ENCODE measurements at places on chromosomes 11 and 22.

DNA sequence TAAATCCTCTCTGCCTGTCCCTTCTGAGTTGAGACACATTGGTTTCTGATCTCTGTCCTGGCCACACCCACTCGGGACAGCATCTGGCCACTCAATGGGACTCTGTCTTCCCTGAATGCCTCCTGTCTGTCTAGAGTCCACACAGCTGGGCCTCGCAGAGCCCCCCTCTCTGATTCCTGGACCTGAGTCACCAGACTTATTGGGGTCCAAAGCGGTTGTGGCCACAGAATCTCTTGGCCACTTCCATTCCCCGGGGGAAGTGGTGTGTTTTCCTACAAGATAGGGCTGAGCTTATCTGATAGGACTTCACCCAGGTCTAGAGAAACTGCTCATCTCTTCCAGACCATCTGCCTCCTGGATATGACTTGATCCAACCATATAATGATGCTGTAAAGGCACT lies 57.4 kb upstream of the WNT11 start:
- DNase-seq = no peak

GRCh38 chr11:133011604-133012003 lies 520.7 kb downstream of the OPCML start:
- DNase-seq = peak; percentile 4

DNA sequence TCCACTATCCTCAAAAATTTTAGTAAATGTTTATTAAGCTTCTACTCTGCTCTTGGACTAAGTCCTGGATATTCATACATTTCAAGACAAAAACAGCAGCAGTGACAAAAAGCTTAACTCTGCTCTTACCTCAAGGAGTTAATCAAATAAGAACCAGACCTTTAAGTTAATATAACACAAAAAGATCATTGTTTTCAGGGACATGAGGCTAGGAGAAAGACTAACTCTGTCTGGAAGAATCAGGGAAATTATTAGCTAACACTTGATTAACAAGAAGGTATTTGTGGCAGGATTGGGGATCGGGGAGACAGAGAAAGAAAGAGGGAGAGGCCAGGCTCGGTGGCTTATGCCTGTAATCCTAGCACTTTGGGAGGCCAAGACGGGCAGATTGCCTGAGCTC lies 74.4 kb downstream of the PPP2R1B start:
- peak; percentile 7 for DNase-seq

DNA sequence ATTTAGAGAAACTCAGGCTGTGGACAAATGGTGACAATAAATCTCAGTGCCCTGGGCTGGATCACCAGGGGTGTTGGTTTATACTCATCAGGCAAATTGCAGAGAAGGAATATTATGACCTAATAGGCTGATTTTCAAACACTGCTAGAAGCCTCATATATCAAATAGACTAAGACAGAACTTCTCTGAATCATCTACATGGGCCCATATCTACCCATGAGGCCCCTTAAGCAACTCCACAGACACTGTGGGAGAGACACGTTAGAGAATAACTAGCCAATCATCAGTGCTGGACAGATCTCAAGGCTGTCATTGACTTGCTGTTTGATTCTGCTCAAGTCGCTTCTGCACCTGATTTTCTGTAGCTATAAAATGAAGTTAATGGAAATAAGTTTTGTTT lies 545.8 kb downstream of the SOX6 start:
- no peak for DNase-seq

- DNase-seq = no peak
These were observed 11.0 kb downstream of the PTPRJ start for GRCh38 chr11:47991266-47991830.

GRCh38 chr11:72584293-72584938 lies 89.8 kb downstream of the PDE2A start:
- DNase-seq = no peak

GRCh38 chr11:74842967-74843366 lies 94.3 kb downstream of the RNF169 start:
- DNase-seq = no peak

GRCh38 chr11:17986007-17986710 lies 26.7 kb downstream of the SERGEF start:
- no peak for DNase-seq

DNA sequence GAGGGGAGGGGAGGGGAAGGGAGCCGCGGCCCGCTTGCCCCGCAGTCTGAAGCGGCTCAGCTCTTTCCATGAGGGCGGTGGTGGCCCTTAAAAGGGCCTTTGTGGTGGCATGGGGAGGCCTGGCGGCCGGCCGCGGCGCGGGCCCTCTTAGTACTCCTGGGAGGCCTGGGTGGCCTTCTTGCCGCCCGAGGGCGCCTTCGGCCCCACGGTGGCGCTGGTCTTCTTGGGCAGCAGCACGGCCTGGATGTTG lies 6.9 kb downstream of the DPAGT1 start:
- DNase-seq = peak; percentile 78

DNA sequence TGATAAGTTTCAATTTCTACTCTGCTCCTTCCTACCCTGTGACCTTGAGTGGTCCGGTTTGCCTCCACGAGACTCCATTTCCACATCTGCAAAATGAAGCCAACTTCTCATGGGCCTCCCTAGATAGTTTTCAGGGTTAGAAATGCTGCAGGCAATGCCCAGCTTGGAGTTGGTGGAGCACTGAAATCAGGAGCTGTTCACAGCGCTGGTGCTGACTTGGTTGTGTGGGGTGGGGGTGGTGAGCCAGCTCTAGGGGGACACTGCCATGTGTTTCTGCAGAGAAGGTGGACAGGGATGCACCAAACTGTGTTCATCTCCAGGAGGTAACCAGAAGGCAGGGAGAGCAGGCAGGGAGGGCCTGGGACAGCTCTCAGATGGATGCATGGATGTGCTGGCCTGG lies 37.0 kb downstream of the SGSM1 start:
- DNase-seq = no peak

DNA sequence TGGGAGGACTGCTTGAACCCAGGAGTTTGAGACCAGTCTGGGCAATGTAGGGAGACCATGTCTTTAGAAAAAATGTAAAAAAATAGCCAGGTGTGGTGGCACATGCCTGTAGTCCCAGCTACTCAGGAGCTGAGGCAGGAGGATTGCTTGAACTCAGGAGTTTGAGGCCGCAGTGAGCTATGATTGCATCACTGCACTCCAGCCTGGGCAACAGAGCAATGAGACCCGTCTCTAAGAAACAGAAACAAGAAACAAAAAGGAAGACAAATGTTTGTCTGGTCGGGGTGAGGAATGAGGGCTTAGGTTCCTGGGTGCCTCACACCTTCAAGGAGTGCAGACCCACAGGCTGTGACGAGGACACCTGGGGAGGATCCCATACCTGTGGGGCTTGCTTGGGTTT lies 191.9 kb downstream of the CEP164 start:
- no peak for DNase-seq

GRCh38 chr11:6253197-6253596 lies 6.4 kb upstream of the CCKBR start:
- no peak for DNase-seq

DNA sequence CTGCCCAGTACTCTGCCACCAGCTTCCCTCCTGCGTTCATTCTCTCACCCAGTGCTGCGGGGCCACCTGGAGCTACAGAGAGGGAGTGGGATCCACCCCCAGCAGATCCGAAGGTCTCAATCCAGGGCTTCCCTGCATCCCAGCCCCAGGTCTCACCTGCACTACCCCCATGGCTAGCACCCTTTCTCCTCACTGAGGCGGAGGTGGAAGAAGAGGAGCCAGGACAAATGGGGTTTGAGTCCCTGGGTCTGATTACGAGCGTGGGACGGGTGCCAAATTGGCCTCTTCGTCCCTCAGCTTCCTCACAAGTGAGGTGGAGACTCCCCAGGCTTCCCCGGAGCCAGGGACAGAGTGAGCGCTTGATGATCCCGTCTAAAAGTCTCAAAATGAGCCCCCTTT lies 64.2 kb downstream of the NFAM1 start:
- DNase-seq = no peak

DNA sequence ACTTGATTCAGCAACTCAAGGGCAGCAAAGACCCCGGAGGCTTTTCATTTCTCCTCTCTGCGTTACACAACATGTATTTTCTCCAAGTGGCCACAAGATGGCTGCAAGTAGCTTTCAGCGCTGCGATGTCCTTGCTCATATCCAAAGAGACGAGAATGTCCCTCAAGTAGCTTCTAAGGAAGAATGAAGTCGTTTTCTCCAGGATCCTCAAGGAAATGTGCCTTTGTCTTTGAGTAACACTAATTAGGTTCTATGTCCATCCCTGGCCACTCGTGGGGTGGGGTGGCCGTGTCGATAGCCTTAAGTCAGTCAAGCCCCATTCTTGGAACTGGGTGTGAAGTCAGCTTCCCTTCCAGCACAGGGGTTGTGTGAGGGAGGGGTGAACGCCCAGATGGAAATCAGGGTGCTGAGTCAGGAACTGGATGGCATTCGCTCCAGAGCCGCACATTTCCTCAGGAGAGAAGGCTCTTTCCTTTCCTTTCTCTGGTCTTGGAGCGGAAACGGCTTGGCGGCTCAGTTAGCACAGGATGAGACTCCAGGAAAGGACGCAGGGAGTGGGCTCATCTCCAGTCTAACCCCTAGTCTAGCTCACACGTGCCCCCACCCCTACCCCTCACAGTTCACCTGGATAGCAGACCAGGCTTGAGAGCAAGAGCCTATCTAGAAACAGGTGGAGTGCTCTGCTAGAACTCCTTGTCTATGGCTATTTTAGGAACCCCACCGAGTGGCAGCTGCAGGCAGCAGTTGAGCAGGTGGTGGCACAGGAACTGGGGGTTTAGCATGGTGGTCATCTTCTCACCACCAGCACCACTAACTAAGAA lies 44.3 kb downstream of the NNMT start:
- peak; percentile 72 for DNase-seq

GRCh38 chr22:40107851-40108378 lies 69.8 kb upstream of the TNRC6B start:
- peak; percentile 23 for DNase-seq

GRCh38 chr22:29259253-29259899 lies 8.4 kb downstream of the RHBDD3 start:
- DNase-seq = no peak

GRCh38 chr11:12403997-12404350 lies 26.6 kb downstream of the PARVA start:
- no peak for DNase-seq

GRCh38 chr11:116970485-116971292 lies 127.5 kb downstream of the SIK3 start:
- DNase-seq = peak; percentile 48

- no peak for DNase-seq
These were observed 18.8 kb downstream of the TMEM218 start for GRCh38 chr11:125092669-125093068.

DNA sequence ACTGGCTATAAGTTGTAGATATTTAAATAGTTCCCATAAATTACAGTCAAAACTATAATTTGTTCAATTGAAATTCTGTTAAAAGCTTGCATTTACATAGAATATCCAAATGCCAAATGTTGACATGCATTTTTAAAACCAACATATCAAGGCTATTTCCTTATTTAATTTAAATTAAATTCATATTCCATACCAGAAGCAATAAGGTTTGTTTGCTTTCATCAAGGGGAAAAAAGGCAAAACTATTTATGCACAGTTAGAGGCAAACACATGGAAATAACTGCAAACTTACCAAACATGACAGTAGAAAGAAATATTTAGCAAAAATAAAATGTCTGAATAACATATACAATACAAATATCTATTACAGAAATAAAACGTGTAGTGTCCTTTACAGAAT lies 1581.2 kb upstream of the TENM4 start:
- no peak for DNase-seq

DNA sequence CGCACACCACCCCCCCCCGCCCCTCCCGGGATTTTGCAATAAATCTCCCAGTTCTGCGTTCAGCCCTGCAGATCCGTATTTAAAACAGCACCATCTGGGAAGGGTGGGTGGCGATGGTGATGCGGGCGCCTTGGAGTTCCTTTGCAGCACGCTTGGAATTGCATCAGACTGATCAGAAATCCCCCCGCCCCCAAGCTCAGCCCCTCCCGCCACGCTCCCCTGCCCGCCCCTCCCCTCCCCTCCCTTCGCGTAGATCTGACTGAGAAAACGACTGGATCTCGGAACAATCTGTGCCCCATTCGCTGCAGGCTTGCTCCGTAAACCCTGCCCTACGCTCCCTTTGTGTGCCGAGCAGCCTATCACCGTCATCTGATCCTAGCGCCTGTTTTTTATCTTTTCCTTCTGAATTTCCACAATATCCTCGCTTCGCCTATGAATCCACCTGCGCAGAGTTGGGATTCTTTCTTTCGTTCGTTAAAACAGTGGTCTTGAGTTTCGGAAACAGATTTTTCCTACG lies 18.1 kb upstream of the BDNF start:
- no peak for DNase-seq

DNA sequence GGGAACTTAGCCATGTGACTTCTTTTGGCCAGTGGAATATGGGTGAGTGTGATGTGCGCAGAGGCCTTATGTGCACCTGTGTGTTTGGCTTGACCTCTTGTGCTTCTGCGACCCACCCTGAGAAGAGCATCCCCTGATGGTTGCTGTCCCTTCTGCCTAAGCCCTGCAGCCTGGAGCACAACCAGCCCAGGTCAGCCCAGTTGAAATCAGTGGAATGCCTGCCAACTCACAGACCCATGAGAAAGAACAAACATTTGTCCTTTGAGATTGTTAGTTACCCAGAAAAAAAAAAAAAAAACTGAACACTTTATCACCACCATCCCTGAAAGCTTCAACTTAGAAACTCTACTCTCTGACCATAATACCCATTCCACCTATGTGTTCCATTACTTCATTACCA lies 38.5 kb downstream of the PAMR1 start:
- DNase-seq = no peak

GRCh38 chr22:31179345-31179744 lies 19.4 kb downstream of the RNF185 start:
- DNase-seq = no peak

GRCh38 chr22:24185001-24185500 lies 3.8 kb downstream of the SUSD2 start:
- DNase-seq = no peak

DNA sequence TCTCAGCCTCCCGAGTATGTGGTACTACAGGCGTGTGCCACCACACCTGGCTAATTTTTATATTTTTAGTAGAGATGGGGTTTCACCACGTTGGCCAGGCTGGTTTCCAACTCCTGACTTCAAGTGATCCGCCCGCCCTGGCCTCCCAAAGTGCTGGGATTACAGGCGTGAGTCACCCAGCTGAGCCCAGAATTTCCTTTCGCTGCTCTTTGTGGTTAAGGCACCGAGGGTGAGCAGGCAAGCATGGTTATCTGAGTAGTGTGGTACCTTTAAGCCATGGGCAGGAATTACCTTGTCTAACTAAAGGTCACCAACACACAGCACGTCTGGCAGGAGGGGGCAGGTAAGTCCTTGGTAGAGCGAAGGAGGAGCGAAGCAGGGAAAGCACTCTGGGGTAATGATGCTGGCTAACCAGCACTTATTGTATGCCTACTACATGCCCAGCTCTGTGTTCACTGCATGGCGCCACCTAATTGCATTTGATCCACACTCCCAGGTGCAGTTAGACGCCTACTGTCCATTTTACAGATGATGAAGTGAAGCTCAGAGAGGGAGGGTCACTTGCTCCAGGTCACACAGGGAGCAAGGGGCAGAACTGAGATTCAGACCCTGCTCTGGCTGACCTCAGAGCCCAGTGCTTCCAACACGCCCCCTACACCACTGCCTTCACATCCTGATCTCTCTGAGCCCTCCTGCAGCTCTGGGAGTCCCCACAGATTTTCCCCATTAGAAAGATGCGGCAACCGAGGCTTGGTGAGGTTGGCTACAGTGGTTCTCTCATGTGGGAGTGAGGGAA lies 45.7 kb downstream of the TRIOBP start:
- no peak for DNase-seq

GRCh38 chr11:81487109-81487508 lies 1246.6 kb downstream of the FAM181B start:
- DNase-seq = no peak

Measured in hematopoietic multipotent progenitor cell treated with erythropoietin and hydrocortisone succinate and interleukin-3 and kit ligand, for 8 days (in vitro differentiated cells).